ENCODE measurements at places on chromosomes 2 and 18.
A peak's percentile ranks its signal among the peaks of the same experiment; 100 is the strongest.

GRCh38 chr2:106257830-106258229 is 63.7 kb upstream of the UXS1 start:
- DNase-seq, result no peak

GRCh38 chr18:54247511-54248175 is 21.7 kb upstream of the POLI start:
- DNase-seq, result no peak

GRCh38 chr2:216006164-216006663 is 7.1 kb downstream of the MREG start:
- no peak for DNase-seq

DNA sequence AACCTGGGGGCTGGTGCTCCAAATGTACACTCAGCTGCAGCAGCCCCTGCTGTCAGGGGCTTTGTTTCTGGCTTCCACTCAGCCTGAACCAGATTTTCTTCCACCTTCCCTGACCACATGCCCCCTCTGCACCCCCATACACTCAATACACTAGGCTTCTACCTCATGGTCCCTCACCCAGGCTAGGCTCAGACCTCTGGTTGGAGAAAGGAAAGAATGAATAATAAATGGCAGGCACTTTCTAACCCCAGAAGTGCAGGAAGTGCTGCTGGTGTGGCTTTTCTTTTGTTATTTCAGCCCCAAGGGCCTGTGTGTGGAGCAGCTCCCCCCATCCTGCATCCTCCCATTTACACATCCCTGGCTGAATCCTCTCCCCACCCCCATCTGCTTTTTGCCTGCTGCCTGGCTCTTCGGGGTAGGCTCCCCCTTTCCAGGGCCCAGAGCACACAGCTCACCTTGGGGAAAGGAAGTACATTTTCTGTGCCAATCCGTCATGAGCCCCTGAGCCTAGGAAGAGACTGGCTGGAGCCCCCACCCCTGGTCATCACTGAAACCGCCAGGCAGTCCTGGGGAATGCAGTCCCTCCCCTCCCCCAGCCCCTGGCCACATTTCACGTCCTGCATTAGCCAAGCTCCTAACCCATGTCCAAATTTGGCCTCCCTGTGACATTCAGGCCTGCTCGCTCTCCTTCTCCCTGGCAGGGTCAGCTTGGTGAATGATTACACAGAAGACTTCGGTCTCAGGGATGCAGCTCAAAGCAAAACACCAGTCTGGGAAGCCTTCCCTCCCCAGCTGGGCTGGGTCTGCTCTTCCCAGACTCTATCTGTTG is 2.6 kb downstream of the DYSF start:
- peak; percentile 63 for DNase-seq

GRCh38 chr2:7031547-7032245 is 114.5 kb downstream of the RNF144A start:
- no peak for DNase-seq

DNA sequence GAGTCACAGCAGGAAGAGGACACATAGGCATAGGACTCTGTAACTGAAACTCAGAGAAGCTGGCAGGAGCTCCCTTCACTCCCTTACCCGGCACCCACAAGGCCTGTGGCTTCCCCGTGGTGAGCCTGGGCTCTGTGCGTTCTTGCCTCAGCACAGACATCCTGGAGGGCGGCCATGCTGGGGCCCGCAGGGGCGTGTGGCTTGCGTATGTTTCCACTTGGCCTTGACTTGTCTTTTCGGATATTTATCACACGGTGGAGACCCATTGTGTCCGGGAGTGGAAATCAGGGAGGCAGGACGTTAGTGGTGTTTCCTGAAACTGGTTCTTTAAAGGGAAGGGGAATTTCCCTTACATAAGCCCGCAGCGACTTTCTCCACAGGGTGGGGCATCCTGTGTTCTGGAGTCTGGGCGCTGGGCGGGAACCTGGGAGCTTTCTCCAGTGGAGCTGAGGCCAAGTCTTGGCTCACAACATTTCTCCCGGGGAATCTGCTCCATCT is 49.9 kb upstream of the EML6 start:
- no peak for DNase-seq
